Activated CD4-positive, CD25-positive, alpha-beta regulatory T cell (primary cell): ENCODE measurements at places on chromosomes 11 and 22.

GRCh38 chr22:28899199-28899853, 16.0 kb downstream of the ZNRF3 start:
- no peak for DNase-seq

DNA sequence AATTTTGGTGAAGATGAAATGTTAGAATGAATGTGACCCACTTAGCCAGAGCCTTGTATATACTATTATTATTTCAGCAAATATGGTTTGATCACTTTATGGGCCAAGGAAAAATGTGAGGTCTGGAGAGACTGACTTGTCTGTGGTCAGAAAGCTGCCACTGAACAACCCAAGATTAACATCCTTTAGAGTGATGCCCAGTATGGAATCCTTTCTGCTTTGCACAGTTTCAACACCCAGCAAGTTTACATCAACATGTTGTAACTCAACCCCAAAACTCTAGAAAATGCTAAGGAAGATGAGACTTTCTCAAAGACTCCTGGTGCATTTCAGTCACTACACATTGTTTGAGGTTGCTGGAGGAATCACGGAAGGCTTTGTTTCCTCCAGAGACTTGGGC, 107.7 kb downstream of the SNX19 start:
- no peak for DNase-seq

DNA sequence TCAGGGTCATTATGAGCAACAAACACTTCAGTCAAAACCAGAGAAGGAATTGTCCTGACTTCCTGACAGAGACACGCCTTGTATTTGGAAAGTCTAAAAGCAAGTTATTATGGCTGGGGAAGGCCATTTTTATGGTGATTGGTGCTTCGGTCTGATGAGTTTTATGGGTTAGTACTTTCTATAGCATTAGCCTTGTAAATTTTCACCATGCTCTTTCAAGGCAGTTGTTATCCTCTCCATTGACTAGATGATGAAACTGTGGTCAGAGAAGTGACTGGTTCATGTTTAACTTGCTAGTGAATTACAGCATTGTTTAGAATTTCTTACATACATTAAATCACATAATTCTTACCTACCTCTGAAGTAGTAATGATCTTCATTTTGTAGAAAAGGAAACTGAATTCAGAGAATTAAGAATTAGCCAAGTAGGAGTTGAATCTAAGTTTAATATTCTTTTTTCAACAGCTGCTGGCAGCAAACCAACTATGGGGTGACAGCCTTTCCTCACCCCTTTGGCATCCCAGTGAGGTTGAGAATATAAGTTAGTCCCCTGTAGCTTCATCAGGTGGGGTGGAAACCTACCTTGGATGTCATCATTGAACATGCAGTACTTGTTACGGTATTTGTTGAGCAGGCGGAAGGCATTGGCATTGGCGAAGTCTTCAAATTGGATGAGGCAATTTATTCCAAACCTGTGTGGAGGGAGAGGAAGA, 90.0 kb downstream of the CCDC81 start:
- DNase-seq: no peak

GRCh38 chr22:33083212-33083611, 25.0 kb upstream of the SYN3 start:
- DNase-seq: no peak

- DNase-seq: no peak
Observed at GRCh38 chr11:86363424-86363823, 11.3 kb upstream of the CCDC81 start.

DNA sequence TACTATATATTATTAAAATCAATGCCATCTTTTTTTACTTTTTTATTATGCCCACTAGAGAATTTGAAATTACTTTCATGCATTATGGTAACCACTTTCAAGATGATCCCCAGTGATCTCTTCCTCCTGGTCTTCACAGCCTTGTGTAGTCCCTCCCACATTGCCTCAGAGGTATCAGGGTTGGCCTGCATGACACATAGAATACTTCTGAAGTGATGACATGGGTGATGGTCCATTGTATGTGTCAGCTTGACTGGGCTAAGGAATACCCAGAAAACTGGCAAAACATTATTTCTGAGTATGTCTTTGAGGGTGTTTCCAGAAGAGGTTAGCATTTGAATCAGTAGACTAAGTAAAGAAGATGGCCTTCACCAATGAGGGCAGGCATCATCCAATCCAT, 14.2 kb upstream of the ISX start:
- DNase-seq: no peak

GRCh38 chr22:43993072-43993760, 30.9 kb upstream of the PARVB start:
- DNase-seq: peak; percentile 12

GRCh38 chr11:114010931-114011330, 36.0 kb downstream of the HTR3A start:
- no peak for DNase-seq

DNA sequence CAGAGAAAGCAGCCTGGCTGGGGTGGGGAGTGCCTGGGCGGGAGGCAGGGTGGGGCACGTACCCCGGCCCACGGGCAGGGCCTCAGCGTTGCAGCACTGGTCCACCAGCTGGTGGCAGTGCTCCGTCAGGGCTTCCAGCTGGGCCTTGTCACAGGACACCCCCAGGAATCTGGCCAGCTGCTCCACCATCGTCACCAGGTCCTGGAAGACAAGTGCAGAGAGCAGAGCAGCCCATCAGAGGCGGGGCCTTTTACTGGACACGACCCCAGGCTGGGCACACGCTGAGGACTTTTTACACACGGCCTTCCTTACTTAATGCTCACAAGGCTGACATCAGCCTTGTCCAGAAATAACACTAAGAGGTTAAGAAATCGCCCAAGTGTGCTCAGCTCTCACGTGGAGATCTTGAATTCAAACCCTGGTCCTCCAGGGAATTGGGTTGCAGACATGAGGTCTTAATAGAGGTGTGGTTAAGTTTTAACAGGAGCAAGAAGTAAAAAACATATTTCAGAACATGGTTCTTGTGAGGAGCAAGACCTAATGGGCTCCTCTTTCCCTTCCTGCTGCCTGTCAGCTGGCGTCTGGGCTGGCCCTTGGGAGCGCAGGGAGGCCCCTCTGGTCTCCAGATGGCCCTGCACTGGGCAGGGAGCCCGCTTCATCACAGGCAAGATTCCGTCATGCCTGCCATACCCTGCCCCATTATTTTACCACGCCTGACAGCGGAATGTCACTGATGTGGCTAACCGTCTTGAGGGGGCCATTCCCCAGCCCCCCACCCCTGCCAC, 17.1 kb upstream of the EFCAB6 start:
- no peak for DNase-seq

DNA sequence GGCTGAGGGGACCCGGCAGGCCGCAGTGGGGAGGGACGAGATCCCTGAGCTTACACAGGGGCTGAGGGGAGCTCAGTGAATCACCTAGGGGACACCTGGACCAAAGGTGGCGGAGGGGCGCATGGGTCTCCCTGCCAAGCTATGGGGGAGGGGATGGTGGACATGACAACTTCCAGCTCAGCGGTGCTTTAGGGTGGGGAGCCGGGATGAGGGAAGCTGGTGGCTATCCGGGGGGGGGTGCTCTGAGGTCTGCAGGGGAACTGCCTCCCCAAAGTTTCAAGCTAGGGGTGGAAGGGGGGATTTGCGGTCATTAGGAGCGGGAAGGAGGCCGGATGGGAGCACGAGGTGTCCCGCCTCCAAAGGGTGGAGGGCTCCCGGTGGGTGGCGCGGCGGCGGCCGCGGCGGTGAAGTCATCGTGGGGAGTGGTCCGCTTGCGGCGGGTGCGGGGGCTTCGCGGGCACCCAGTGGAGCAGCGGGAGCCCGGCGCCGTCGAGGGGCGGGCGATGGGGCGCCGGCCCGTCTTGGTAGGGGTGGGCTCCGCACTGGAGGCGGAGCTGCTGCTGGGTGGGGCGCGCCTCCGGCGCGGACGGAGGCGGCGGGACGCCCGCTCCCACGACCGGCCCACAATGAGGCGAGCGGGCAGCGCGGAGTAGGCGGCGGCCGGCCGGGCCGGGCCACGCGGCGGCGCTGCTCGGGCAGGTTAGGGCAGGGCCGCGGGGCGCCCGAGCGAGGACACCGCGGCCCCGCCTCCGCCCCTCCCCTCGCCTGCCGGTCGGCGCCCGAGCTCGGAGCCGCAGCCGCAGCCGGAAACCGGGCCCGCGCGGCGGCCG, at the start of gene MICALL1:
TSS of gene MICALL1 (plus strand) at position 764 of the 830 bp plus-strand sequence. CDS start 126 bp downstream, outside the sequence.
- DNase-seq: peak; percentile 55

DNA sequence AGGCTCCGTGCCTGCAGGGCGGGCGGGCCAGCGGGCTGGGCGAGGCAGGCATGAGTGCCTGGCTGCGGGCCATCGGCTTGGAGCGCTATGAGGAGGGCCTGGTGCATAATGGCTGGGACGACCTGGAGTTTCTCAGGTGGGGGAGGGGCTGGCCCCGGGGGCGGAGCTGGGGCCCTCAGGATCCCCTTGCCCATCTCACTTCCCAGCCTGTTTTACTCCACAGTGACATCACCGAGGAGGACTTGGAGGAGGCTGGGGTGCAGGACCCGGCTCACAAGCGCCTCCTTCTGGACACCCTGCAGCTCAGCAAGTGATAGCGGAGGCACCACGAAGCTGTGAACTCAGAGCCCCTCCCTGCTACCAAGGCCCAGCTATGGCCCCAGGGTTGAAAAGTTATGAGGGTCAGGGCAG, 5.9 kb downstream of the PHOX2A start:
- DNase-seq: no peak

- DNase-seq: no peak
Observed at GRCh38 chr11:88104408-88104807, 70.8 kb downstream of the RAB38 start.

DNA sequence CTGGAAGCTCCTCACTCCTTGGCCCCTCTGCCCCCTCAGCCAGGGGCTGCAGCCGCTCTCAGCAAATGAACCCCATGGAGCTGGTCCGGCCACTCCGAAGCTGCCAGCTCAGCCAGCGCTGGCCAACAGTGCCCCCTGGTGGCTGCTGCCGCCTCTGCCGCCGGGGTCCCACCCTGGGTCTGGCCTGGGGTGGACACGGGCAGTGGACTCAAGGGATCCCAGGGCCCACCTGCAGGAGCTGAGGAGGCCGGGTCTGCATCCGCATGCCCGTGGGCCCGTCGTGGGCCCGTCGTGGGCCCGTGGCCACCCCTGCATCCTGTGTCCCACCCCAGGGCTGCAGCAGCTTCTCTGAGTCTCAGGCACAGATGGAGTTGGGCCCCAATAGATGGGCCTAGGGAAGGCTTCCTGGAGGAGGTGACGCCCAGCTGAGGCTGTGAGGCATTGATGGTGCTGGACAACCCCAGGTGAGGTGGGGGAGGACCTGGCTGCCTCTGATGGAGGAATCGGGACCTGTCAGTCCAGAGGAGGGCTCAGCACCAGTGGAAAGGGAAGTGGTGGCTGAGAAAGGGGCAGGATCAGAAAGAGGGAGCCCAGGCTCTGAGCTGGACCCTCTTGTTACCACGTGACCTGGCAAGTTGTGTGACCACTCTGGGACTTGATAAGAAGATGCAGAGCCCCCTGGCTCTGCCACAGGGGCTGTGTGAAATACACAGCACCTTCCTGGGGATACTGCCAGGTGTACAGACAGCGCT, 522.3 kb downstream of the BRD1 start:
- DNase-seq: peak; percentile 28

DNA sequence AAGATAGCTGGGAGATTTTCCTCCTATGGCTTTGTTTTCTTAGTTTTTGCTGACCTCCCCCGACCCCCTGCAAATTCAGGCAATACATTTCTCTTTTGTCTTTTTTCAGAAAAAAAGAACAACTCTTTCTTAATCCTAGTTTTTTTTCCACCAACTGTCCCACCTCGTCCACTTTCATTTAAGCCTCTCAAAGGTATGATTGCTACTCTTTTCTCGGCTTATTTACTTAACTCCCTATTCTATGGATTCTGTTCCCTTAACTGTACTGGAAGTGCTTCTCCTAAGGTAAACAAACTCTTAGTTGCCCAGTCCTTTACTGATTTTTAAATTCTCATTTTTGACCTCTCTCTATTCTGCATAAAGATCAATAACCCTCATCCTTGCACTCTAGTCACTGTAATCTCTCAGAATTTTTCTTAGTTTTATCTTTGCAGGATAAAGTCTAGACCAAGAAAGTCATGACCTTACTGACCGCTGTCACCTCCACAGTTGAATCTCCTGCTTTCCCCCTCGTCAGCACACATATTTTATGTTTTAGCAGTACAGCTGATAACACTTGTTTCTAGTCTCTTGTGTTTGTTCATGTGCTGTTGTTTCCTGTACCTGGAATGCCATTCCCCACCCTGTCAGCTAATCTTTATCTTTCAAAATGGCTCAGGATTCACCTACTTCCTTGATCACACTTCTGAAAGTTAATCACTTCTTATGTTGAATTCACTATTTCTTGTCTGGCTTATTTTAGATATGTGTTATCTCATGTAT, 14.9 kb downstream of the TBCEL start:
- DNase-seq: no peak

DNA sequence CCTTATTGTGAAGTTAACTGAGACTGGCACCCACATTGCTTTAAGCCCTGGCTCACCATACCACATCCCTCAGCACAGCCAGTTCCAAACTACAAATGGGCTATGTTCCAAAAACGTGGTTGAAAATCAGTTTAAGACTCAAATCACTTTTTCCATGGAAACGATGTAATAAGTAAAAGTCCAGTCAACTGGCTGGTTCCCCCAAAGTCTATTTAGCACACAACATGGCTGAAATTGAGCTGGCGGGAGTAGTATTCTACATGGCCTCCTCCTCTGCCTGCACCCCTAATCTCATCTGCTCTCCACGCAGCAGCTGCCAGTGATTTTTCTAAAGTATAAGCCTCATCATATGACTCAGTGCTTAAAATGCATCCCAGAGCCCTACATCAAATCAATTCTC, 40.9 kb upstream of the BIRC3 start:
- DNase-seq: no peak

GRCh38 chr22:49966041-49966773, 5.6 kb downstream of the PIM3 start:
- no peak for DNase-seq

DNA sequence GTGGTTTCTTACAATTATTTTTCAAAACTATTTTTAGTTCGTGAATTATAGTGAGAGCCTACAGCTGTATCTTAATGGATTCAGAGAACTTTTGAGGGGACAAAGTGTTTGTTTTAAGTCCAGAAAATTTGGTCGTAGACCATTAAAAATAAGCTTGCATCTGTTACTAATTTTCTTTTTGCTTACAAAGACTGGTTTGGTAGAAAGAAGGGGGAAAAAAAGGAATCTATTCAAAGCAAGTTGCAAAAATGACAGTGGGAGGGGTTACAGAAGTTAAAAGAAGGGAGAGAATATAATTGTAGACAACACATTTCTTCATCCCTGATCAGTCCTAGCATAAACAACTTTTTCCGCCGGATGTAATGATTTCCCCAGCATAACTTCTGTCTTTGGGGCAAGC, 72.1 kb downstream of the AMOTL1 start:
- DNase-seq: no peak

DNA sequence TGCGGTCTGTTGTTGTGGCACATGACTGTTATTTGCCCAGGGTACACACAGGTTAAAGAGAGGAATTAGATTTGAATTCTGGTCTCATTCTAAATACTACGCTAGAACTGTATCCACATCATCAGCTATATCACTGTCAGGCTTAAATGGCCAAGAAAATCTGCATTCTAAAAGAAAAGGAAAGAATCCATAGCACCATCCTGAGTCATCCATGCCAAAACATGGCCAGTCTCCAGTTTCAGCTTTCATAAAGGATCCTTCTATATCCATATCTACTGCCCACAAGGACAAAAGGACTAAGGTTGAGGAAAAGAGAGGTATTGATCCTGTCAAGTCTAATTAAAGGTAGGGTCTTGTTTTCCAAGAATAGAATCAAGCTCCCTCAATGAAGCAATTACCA, 73.6 kb upstream of the GDPD4 start:
- no peak for DNase-seq
